ENCODE measurements at places on chromosomes 11 and 22.

GRCh38 chr11:15685306-15685705 lies 570.6 kb downstream of the INSC start:
- peaks cover 2% of the 10 kb centered on the region for H3K27me3 ChIP-seq
- DNase-seq, result no peak
- no peak overlapping the region for H3K4me3 ChIP-seq
- H3K27ac ChIP-seq, result no peak overlapping the region

GRCh38 chr11:67503119-67504004 lies 1.8 kb downstream of the PITPNM1 start:
- peaks cover 37% of the 10 kb centered on the region for H3K36me3 ChIP-seq
- H3K27me3 ChIP-seq, result no peaks in the 10 kb centered on the region
- peak overlapping the region; percentile 56 for H3K4me3 ChIP-seq
- DNase-seq, result no peak
- H3K4me1 ChIP-seq, result peaks cover 40% of the 10 kb centered on the region
- peak overlapping the region; percentile 4 for H3K27ac ChIP-seq

GRCh38 chr11:30422447-30423278 lies 99.8 kb downstream of the ARL14EP start:
- H3K4me3 ChIP-seq, result no peak overlapping the region
- H3K4me1 ChIP-seq, result no peaks in the 10 kb centered on the region
- H3K36me3 ChIP-seq, result no peaks in the 10 kb centered on the region

DNA sequence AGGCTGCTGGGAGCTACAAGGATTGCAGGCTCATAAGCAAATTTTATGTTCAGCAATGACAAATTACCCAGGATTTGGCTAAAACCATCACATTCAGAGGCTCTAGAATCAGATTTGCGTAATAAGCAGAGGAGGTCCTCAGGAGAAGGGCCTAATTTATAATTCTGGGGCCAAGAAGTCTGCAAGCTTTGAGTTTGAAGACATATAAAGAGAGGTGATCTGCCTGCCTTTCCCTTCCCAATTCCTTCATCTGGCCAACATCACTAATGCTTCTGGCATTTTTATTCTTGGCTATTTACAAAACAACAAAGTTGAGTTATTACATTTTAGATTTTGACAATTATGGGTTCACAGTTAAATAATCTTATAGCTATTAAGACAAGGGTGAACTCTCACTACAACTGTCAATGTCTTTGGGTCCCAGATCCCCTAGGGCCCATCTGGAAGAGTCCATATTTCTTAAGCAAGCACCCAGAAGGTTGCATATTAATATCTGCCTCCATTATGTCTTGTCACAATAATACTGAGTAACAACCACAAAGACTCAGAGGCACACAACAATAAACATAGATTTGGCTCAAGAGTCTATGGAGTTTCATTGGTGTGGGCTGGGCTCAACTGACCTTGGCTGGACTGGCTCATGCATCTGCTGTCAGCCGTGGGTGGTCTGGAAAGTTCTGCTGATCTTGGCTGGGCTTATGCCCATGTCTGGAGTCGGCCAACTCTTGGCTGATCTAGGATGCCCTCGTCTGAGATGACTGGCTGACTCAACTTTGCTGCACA lies 67.2 kb upstream of the CD82 start:
- H3K36me3 ChIP-seq, result no peaks in the 10 kb centered on the region
- no peak for DNase-seq
- H3K4me1 ChIP-seq, result no peaks in the 10 kb centered on the region
- H3K27me3 ChIP-seq, result peaks cover 2% of the 10 kb centered on the region

DNA sequence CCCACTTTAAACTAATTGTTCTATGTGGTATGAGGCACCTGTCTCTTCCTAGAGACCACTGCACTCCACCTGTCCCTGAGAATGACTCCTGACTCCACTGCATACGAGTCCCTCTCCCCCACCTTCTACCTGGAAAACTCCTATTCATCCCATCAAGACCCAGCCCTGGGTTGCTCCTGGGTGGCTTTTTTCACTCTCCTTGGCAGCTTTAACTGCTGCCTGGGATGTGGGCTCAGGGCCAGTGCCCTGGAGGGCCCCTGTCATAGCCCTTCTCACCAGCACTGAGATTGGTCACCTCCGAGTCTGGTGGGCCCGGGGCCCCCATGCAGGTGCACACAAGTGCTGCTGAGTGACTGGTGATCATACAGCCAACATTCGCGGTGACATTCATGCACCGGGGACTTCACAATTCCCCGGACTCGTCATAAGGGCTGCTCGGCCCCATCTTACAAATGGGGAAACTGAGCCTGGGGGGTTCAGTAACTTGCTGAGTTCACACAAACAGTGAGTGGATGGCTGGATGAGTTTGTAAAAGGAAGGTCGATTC lies 25.9 kb upstream of the TOLLIP start:
- H3K36me3 ChIP-seq, result peaks cover 2% of the 10 kb centered on the region
- peaks cover 18% of the 10 kb centered on the region for H3K4me1 ChIP-seq
- peak overlapping the region; percentile 71 for H3K4me3 ChIP-seq
- DNase-seq, result no peak
- H3K27ac ChIP-seq, result peak overlapping the region; percentile 66

- H3K4me1 ChIP-seq, result no peaks in the 10 kb centered on the region
- H3K4me3 ChIP-seq, result no peak overlapping the region
- no peak overlapping the region for H3K27ac ChIP-seq
- H3K36me3 ChIP-seq, result no peaks in the 10 kb centered on the region
- no peaks in the 10 kb centered on the region for H3K27me3 ChIP-seq
Observed at GRCh38 chr11:80816966-80817365, 1376.1 kb upstream of the TENM4 start.

- no peak for DNase-seq
- H3K27ac ChIP-seq, result no peak overlapping the region
- peaks cover 2% of the 10 kb centered on the region for H3K27me3 ChIP-seq
- H3K4me1 ChIP-seq, result no peaks in the 10 kb centered on the region
- H3K36me3 ChIP-seq, result no peaks in the 10 kb centered on the region
Observed at GRCh38 chr11:15675683-15676082, 561.0 kb downstream of the INSC start.

GRCh38 chr11:118310271-118310670 lies 5.7 kb downstream of the CD3E start:
- peak overlapping the region; percentile 26 for H3K4me3 ChIP-seq
- H3K27ac ChIP-seq, result peak overlapping the region; percentile 79
- H3K27me3 ChIP-seq, result no peaks in the 10 kb centered on the region
- DNase-seq, result no peak
- peaks cover 83% of the 10 kb centered on the region for H3K36me3 ChIP-seq
- H3K4me1 ChIP-seq, result peaks cover 82% of the 10 kb centered on the region

DNA sequence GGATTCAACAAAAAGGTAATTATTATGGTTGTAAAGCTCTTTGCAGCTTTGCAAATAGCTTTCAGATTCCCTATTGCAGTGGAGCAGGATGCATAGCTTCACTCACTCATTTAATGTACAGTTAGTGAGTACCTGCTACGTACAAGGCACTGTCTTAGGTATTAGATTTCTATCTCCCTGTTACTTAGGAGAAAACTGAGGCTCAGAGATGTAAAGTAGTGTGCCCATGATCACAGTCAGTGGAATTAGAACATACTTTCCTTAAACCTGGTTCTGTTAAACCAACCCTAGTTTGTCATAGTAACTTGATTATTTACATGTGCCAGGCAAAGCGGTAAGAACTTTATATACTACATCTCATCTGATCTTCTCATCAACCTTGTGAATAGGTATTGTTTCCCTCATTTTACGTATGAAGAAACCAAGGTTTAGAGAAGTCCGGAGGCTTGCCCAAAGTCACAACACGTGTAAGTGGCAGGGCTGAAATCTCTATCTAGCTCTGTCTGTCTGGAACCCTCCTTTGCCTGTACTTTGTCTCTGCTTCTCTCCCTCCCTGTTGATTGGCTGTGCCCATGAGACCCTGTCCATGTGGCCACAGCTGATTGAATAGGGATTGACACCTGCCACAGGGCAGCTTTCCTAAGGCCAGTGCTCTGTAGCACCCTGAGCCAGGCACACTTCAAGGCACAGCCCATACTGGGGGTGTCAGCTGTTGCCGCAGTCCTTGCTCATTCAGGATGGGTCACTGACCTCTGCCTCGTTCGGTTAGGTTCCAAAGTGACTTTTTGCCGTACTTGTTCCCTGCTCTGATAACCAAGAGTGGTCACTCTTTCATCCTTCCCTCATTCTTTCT lies 63.8 kb upstream of the PRSS23 start:
- H3K4me1 ChIP-seq, result peaks cover 13% of the 10 kb centered on the region
- H3K27ac ChIP-seq, result no peak overlapping the region
- H3K27me3 ChIP-seq, result peaks cover 7% of the 10 kb centered on the region
- H3K4me3 ChIP-seq, result no peak overlapping the region
- DNase-seq, result no peak

DNA sequence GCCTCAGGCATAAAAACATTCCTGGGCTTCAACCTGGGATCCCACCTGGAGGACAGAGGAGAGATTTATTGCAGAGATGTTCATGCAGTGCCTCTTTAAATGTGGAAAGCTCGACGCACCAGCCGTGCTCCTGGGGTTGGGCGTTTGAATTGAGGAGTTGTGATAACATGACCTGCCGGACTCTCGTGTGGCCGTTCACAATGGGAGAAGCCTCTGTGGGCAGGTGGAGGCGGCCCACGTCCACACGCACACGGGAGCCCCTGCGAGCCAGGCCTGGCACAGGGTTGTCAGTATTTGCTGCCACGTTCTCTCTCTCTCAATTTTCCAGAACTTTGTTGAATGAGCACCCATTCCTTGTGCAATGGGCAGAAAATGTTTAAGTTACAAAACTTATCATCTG lies 58.3 kb upstream of the PPARA start:
- H3K27ac ChIP-seq, result no peak overlapping the region
- no peak for DNase-seq
- no peaks in the 10 kb centered on the region for H3K36me3 ChIP-seq
- no peak overlapping the region for H3K4me3 ChIP-seq
- H3K4me1 ChIP-seq, result no peaks in the 10 kb centered on the region
- no peaks in the 10 kb centered on the region for H3K27me3 ChIP-seq

GRCh38 chr22:39534591-39535356 lies 2.2 kb upstream of the RPS19BP1 start:
- H3K27ac ChIP-seq, result peak overlapping the region; percentile 78
- H3K27me3 ChIP-seq, result no peaks in the 10 kb centered on the region
- no peak overlapping the region for H3K4me3 ChIP-seq
- DNase-seq, result peak; percentile 91
- peaks cover 28% of the 10 kb centered on the region for H3K4me1 ChIP-seq

- peak; percentile 22 for DNase-seq
- H3K27ac ChIP-seq, result peak overlapping the region; percentile 64
- peaks cover 24% of the 10 kb centered on the region for H3K36me3 ChIP-seq
- H3K27me3 ChIP-seq, result no peaks in the 10 kb centered on the region
Observed at GRCh38 chr22:46731246-46732040, 6.6 kb downstream of the CERK start.
